ENCODE measurements at places on chromosomes 7 and 10. TPM values are rescaled to one million over a fixed set of nuclear protein-coding genes. Genes with fewer than 3 reads are reported as not detected.

The PNLIPRP1 gene
- polyA plus RNA-seq: not detected

The TPST1 gene
- polyA plus RNA-seq: 4.5 TPM

The SPDYE2B gene
- polyA plus RNA-seq: not detected

The GNB2 gene
- polyA plus RNA-seq: 62.7 TPM

The GRID2IP gene
- polyA plus RNA-seq: 0.09 TPM

The TYW1B gene
- 3.6 TPM for polyA plus RNA-seq

The C10orf67 gene
- not detected for polyA plus RNA-seq

The LFNG gene
- 1.7 TPM for polyA plus RNA-seq

The CALML3 gene
- not detected for polyA plus RNA-seq

The ZNF503 gene
- polyA plus RNA-seq: not detected

The AKR1C8 gene
- not detected for polyA plus RNA-seq

The CALCR gene
- not detected for polyA plus RNA-seq

The OR2AE1 gene
- not detected for polyA plus RNA-seq

The IFIT1B gene
- not detected for polyA plus RNA-seq

The CALHM1 gene
- 1.4 TPM for polyA plus RNA-seq

The CADPS2 gene
- polyA plus RNA-seq: not detected

The FAM221A gene
- polyA plus RNA-seq: 3.6 TPM

The SEMA3E gene
- not detected for polyA plus RNA-seq

The CLCN1 gene
- polyA plus RNA-seq: not detected

The LIPJ gene
- not detected for polyA plus RNA-seq

The LHFPL3 gene
- polyA plus RNA-seq: not detected

The EBLN1 gene
- polyA plus RNA-seq: not detected

The AOAH gene
- polyA plus RNA-seq: 2.8 TPM

The TFEC gene
- 14.7 TPM for polyA plus RNA-seq

The INSYN2A gene
- polyA plus RNA-seq: not detected

The RBAK gene
- polyA plus RNA-seq: 5.3 TPM

The PNLIP gene
- not detected for polyA plus RNA-seq

The LRMDA gene
- not detected for polyA plus RNA-seq

The PIP gene
- polyA plus RNA-seq: not detected

The ZNF398 gene
- polyA plus RNA-seq: 13.2 TPM

The CD36 gene
- polyA plus RNA-seq: 0.69 TPM

The MMP21 gene
- polyA plus RNA-seq: not detected

The NEBL gene
- not detected for polyA plus RNA-seq

The FFAR4 gene
- not detected for polyA plus RNA-seq

The SFXN3 gene
- polyA plus RNA-seq: 7.4 TPM

The IQUB gene
- not detected for polyA plus RNA-seq

The NPFFR1 gene
- not detected for polyA plus RNA-seq
